ENCODE measurements at places on chromosomes 4 and X.

DNA sequence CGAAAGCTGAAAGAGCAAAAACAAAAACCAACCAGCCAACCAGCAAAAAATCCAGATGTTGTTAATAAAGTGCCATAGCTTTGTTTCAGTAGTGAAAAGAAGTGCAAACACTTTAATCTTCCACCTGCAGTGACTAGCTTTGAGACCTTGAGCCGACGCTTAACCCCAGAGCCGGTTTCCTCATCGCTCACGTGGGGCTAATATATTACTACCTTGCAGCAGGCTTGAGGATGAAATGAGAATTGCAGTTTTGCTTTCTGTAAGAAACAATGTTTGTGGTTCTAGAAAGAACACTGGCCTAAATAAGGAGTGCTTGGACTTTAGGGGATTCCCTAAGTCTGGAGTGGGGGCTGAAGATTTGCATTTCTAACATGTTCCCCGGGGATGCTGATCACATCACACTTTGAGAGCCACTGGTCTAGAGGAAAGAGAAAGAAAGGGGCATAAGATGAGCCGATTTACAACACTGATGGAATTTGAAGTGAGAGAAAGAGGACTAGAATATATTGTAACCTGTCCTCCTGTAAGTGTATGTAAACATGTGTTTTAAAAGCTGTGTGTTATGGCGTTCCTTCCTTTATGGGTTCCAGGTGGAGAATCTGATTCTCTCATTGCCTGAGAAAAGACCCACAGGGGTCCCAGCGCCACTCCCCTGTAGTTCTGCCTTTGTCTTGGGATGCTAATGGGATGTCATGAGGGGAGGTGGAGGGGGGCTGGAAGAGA lies 1.4 kb downstream of the FGF2 start:
- DNase-seq: peak; percentile 33

GRCh38 chr4:172830295-172830764 lies 338.3 kb upstream of the GALNT7 start:
- DNase-seq: peak; percentile 83

GRCh38 chr4:84722720-84723119 lies 139.8 kb downstream of the CDS1 start:
- DNase-seq: no peak

- DNase-seq: peak; percentile 30
These were observed 116.4 kb upstream of the LSM6 start for GRCh38 chr4:146059151-146059550.

- DNase-seq: peak; percentile 3
These were observed 89.5 kb downstream of the OR13H1 start for GRCh38 chrX:131633285-131633917.

- no peak for DNase-seq
These were observed 15.8 kb upstream of the SLC25A4 start for GRCh38 chr4:185127021-185127925.

DNA sequence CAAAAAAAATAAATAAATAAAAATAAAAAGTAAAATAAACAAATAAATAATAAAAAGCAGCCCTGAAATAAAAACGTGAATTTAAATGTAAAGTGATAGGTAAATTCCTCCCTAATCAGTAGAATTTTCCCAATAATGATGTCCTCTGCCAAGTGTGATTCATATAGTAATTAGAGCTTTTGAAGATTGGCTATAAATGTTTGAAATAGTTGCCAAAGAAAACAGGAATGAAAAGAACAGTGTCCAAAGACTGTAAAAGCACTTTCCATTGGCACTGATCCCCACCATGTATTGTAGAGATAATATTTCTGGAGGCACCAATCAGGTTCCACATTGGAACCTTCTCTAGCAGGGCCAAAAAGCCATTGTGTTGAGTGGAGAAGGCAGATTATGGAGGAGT lies 25.9 kb upstream of the SMARCAD1 start:
- DNase-seq: no peak

DNA sequence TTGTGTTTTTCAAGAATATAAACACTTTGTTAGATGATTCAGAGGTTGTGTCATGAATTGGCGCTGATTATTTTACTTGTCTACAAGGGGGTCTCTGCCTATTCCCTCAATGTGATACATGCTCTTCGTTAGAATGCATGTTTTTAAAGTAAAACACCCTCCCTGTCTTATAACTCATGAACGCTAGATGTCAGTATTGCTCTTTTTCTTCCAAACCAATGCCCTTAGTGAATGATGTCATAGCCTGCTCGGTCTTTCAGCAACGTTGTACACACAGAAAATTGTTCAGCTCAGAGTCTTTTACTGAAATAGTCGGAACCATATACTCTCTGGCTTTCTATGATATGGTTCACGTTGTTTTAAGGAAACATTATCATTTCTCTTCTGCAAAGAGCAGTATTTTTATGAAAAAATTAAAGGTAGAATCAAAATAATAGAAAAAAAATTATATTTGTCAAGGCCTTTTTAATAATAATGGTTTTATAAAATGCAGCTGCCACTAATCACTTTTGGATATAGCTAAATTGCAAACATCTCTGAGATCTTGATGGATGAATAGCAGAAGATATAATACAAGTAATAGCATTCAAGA lies 292.9 kb downstream of the TLL1 start:
- peak; percentile 82 for DNase-seq

GRCh38 chrX:12956704-12957534 lies 18.0 kb upstream of the TMSB4X start:
- peak; percentile 35 for DNase-seq

- no peak for DNase-seq
These were observed 11.7 kb upstream of the WFS1 start for GRCh38 chr4:6258026-6258360.

DNA sequence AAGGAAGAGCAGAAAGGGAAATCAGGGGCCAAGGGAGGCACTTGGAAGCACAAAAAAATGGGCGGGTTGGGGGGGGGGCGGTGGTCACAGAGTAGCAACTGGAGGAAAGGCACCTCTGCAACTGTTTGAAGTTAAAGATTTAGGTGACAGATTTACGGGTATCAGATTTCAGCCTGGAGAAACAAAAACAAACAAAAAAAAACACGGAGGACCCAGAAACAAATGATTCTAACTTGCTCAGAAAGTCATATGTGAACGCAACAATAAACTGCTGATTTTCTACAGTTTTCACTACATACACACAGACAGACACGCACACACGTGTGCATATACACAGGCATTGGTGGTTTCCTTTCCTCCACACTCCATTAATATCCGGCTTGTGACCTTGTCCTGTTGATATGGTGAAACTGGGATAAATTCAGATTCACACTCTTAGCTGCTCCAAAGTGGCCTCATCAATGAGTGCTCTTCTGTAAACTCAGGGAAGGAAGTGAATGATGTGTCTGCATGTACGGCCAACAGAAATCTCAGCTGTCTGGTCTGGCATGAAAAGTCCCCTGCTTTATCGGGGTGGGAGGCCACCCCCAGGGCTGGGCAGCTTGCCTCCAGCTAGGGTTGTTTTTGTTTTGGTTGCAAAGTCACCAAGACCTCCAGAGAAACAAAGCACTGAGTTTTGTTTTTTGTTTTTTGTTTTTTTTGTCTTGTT lies 54.3 kb downstream of the CHST7 start:
- peak; percentile 81 for DNase-seq

GRCh38 chr4:154364066-154364845 lies 127.3 kb downstream of the DCHS2 start:
- DNase-seq: no peak

DNA sequence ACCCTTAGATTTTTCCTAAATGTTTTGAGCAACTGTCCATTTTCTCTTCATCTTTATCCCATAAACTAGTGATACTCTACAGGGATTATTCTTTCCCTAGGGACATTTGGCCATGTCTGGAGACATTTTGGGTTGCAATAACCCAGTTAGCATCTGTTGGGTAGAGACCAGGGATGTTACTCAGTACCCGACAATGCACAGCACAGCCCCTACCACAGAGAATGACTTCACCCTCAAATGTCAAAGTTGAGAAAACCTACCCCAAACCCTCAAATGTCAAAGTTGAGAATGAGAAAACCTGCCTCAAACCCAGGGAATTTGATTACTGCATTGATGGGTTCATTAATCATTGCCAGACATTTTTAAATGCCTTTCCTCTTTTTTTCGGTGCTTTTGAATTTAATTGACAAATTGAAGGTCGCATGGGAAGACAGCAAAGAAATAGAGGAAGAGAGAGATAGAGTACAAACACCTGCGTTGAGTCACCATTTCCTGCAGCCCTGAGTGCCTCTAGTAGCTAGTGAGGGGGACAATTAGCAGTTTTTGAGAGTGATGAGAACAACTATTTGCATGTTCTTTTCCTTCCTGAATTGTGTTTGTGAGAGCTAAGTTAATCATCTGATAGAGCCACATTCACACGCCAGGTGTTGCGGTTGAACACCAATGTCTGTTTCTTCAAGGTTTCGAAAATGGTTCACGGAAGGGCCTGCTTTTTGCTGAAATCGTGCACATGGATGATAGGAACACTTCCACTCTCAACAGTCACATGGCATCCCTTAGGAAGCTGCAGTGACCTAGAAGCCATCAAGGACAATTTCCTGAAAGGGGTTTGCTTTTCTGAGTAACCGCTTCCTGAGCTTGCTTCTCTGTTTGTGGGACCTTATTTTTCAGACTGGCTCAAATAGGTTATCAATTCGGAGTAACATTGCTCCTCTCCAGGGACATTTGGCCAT lies 203.9 kb upstream of the VCX3A start:
- no peak for DNase-seq

GRCh38 chrX:50100188-50100587 lies 100.6 kb downstream of the AKAP4 start:
- no peak for DNase-seq

Data from inflammatory macrophage treated with lipopolysaccharide for 1 hour (primary cell).